ENCODE measurements at places on chromosomes 3 and 15.

DNA sequence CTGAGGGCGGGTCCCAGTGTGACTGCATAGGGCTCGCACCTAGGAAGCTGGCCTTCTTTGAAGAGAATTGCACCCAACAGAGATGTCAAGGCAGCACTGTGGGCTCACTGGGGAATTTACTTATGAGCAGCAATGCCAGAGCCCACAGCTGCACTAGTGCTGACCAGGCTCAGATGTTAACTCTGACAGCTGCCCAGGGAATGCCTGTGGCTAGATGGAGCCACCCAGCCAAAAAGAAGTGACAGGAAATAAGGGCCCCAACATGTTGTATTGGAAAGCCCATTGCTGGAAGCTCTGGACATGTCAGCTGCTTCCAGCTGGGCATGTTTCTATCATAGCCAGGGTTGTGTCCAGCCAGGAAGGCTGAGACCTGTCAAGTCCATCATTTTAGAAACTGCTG lies 90.9 kb upstream of the ZNF280D start:
- no peak for DNase-seq

DNA sequence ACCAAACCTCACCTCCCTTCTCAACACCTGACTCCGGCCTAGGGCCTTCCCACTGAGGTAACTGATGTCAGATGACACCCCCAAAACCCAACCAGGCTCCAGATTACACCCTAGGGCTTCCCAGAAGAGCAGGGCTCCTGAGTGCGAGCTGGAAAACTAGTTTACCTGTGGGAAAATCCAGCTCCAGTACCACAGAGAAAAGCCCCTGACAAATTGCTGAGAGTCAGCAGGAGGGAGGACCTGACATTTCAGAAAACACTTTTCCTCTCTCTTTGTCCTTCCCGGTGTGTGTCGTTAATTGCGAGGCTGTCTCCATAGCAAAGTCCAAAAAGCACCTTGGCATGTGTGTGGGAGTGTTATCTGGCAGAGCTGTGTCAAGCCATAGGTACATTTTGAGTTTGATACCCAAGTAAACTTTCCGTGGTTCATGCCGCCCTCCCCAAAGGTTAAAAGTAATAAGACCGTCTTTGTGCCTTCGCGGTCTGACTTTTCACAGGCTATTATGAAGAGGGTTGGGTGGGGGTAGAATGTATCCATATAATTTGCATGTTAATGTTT lies 79.8 kb upstream of the FNDC3B start:
- no peak for DNase-seq

GRCh38 chr3:139888561-139889140 lies 46.3 kb upstream of the CLSTN2 start:
- no peak for DNase-seq

GRCh38 chr3:125140011-125140817 lies 72.3 kb downstream of the SLC12A8 start:
- DNase-seq = no peak

- no peak for DNase-seq
These were observed 1.2 kb upstream of the FAH start for GRCh38 chr15:80151576-80151975.

DNA sequence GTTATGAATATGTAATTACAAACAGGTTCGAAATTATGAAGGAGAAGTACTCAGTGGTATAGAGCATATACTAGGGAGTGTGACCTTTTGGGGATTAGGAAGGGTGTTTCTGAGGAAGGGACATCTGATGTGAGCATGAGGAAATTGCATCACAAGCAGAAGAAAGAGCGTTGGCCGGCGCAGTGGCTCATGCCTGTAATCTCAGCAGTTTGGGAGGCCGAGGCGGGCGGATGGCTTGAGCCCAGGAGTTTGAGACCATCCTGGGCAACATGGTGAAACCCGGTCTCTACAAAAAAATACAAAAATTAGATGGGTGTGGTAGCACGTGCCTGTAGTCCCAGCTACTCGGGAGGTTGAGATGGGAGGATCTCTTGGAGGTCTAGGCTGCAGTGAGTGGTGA lies 6.9 kb downstream of the CMTM7 start:
- no peak for DNase-seq

DNA sequence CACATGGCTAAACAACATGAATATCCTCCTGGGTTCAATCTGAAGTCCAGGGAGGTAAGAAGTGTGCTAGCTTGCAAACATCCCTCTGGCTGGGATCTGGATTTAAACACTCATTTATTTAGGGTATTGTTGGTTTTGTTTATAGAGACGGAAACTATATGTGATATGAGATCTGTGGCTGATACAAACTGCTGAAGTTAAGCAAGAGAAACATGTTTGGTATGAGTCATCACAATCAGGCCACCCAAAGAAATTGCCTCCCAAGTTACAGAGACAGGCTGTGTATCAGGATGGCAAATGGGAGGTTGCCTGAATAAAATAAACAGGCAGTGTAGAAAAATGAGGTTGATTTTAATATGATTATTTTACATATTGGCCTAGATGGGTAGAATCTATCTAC lies 562.1 kb downstream of the IGSF11 start:
- no peak for DNase-seq

DNA sequence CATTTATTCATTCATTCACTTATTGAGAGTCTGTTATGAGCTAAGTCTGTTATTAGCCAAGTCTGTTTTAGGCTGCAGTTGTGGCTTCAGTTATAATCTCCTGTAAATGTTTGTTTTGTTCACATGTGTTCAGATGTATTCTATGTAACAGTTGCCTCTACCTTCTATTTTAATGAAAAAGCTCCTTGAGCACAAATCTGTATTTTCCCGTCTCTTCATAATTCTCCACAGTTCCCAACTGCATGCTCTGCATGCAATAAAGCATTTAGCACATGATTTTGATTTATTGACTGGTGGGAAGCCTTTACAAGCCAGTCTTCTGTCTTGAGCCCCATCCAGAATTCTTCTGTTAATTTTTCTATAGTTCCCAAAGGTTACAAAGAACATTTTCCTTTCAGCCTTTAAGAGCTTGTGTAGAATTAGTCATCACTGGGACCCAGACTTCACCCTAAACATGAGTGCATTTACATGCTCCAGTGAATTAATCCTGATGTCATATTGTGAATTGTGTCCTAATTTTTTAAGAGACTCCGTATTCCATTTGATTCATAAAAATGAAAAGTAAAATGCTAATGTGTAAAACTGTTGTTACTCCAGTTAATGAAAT lies 122.3 kb upstream of the NR2E3 start:
- DNase-seq = no peak

- DNase-seq = no peak
These were observed 36.0 kb downstream of the RFX7 start for GRCh38 chr15:56207711-56208110.

- no peak for DNase-seq
These were observed 299.6 kb downstream of the CACNA2D3 start for GRCh38 chr3:54421943-54422342.

DNA sequence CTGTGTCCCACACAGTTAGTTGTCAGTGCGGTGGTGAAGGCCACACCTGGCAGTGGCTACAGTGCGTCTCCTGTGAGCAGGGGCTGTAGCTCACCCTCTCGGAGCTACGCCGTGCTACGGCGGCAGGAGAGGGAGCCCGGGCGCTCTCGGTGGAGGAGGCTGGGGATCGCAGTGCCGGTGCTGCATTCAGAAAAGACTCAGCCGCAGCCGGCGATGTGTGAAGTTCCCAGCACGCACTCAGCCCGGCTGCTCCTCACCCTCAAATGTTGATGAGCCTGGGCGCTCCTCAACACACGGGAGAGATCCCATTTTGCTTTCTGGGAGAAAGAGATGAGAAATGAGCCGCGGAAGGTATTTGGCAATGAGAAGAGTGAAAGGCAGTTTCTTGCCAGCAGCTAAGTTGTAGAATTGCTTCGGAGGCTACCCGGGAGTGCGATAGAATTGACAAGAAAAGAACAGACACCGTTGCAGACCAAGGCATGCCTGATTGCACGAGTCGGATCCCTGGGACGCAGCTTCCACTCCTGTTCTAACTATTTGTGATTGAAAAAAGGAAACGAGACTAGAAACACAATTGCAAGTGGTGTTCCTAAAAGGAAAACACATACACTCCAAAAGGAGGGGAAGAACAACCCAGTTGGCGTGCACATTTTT lies at the start of gene UNC13C:
TSS of gene UNC13C (plus strand) at position 189 of the 654 bp plus-strand sequence. CDS start 34,463 bp downstream, outside the sequence.
- peak; percentile 56 for DNase-seq

- no peak for DNase-seq
These were observed 4.4 kb upstream of the VIPR1 start for GRCh38 chr3:42498034-42498433.

GRCh38 chr15:91881569-91882297 lies 28.2 kb downstream of the SLCO3A1 start:
- no peak for DNase-seq

GRCh38 chr3:10888518-10889090 lies 72.6 kb downstream of the SLC6A11 start:
- DNase-seq = no peak

DNA sequence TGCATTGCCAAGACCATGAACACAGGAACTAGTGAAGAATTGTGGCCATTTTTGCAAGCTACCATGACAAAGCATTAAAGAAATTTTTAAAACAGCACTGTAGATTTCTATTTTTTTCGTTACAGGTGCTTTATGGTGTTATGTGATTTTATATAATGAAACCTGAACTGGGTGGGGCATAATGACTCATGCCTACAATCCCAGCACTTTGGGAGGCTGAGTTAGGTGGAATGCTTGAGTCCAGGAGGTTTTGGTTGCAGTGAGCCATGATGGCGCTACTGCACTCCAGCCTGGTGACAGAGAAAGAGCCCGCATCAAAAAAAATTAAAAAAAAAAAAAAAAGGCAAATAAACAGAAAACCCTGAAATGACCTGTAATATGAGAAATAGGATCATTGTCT lies 846.7 kb downstream of the EPHA3 start:
- DNase-seq = no peak

DNA sequence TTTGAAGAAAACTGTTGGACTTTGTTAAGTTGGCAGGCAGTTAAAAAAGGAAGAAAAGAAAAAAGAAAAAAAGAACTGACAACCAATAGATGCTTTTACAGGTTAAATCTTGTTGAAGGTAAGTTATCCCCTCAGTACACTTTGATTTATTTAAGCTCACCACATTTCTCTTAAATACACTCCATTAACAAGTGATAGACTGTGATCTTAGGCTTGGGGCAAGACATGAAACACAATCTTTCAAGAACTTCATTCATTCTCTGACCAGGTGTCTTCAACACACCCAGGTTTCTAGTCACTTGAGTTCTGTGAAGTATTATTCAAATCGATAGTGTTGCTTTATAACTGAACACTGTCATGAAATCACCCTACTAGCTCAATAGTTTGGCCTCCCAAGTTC lies 751.9 kb downstream of the ROBO1 start:
- DNase-seq = no peak

GRCh38 chr3:66140743-66141372 lies 79.9 kb upstream of the SLC25A26 start:
- no peak for DNase-seq

DNA sequence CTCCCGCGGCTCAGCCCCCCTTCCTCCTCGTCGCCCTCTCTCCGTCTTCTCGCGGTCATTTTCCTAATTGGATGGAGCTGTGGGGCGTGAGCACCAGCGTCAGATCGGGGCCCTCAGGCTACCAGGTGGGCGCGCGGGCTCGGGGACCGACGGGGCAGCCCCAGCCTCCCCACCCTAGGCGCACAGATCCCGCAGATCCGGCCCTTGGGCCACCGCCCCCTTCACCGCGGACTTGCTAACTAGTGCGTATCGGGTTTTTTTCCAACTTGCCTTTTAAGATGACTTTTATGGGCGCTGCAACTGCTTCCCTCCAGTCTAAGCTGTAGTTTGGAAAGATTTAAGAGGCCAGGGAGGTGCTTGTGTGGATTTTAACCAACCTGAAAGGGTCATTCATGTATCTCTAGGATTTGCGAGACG lies 1.3 kb downstream of the ZNF710 start:
- peak; percentile 71 for DNase-seq

DNA sequence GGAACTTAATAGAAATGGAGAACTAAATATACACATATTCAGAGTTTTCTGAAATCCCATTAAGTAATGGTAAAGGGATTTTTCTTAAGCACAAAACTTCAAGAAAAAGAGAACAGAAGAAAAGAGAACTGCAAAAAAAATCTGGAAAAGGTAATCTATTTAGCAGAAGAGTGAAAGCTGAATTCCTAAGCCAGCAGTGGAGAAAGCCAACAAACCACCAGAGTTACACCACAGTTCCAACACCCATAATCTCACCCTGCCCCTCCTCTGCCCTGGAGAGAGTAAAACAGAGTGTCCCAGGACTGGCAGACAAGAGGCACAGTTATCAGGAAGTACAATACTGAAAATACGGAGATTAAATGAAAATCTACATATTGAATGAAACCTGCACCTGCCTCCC lies 29.4 kb downstream of the TP53BP1 start:
- DNase-seq = no peak

DNA sequence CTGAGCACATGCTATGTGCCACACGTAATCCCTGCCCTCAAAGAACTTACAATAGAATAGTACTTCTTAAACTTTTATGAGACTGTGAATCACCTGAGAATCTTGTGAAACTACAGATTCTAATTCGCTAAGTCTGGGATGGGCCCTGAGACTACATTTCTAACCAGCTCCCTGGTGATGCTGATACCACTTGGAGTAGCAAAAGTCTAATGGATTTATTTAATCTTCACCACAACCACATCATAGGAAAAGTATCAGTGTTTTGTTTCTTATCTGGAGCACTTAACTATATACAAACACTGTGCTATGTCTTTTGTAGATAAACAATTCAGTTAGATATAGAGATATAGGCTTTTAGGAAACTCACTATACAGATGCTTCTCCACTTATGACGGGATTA lies 23.8 kb upstream of the TCF12 start:
- DNase-seq = no peak

DNA sequence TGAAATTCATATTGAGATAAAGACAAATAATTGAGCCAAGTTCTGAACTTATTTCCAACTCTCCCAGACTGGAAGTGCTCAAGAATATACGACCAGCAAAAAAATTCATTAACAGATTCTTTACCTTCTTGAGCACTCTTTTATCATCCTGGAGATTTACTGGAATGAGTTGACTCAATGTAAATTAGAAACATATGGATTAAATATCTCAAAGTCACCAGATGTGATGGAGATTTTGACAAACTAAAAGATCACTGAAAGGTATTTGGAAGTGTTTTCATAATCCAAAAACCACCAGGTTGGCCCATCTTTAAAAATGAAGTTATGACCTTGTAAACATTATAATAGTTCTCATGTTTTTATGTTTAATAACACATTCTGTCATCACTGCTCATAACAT lies 433.2 kb upstream of the RASGRP1 start:
- DNase-seq = no peak

DNA sequence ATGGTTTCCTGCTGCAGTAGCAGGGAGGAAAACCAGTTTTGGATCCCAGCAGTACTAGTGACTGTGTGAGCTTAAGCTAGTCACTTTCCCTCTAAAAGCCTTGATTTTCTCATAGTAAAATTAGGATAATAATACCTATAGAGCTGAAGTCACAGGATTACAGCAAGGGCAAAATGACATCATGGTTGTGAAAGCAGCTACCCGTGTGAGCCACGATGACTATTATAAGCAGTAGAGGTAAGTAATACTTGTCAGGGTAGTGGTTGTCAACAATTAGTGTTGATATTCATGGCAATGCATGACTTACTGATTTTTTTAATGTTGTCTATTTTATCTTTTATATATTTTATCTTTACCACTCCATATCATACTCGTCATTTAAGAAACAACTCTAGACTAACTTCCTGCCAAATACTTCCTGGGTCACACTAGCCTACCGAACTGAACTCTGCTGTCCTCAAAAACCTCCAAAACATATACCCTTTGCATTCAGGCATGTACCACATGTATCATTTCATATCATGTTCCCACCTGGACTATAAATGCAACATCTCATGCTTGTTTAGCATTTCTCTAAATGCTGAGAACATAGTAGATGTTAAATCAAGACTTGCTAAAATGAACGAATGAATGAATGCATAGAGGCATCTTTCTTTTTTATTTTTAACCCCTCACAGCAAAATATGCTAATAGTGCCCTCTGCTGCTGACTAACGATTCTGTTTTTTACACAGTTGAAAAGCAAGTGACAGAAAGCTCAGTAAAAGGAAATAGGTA lies 172.6 kb downstream of the P3H2 start:
- no peak for DNase-seq
